T-helper 1 cell (primary cell): ENCODE measurements at places on chromosomes 3 and 15.

GRCh38 chr15:94395640-94396039 lies 164.3 kb downstream of the MCTP2 start:
- no peak for DNase-seq

DNA sequence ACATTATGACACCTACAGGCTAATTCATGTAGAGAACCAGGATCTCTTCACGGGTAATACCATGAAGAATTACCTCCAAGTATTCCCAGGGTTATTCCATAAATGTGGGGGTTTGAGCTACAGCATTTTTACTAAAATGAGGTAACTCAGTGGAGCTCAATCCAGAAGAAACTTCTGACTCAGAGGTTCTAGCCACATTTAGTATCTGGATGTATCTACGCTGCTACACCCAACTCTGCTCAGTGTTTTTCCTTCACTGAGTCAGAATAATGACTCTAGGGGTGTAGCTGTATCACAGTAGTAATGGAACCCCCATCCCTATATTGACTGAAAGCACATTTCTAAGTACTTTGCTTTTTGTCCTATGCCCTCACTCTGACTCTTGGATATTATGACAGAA lies 52.4 kb downstream of the COPS2 start:
- DNase-seq, result no peak

DNA sequence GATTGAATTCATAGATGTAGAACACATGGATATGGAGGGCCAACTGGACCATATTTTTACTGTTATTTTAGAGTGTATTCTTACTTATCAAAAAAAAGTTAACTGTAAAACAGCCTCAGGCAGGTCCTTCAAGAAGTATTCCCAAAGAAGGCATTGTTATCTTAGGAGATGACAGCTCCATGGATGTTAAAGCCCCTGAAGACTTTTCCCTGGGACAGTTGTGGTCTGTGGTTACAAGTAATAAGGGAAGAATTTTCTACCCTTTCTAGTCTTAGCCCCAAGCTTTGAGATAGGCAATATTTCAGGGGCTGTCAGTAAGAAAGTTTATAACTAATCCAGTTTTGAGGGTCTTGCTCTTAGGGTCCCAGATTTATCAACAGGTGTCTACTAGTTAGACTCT lies 62.5 kb downstream of the LRRC49 start:
- DNase-seq, result no peak

GRCh38 chr3:30286007-30286669 lies 320.3 kb upstream of the TGFBR2 start:
- DNase-seq, result no peak

DNA sequence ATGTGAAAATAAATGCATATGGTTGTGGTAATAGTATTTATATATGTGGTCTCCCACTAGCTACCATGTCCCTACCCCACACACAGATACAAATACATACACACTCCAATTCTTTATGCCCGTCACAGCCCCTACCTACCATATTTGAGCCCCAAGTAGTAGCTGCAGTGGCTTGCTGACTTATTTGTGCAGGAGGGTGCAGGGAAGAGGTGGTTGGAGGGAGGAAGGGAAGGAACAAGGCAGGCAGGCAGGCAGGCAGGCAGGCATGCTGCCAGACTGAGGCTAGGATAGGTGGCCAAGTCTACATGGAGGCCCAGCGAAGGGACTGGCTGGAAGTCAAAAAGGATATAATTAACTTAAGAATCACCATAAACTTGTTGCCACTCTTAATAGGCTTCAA lies 82.9 kb downstream of the SCN11A start:
- DNase-seq, result no peak

DNA sequence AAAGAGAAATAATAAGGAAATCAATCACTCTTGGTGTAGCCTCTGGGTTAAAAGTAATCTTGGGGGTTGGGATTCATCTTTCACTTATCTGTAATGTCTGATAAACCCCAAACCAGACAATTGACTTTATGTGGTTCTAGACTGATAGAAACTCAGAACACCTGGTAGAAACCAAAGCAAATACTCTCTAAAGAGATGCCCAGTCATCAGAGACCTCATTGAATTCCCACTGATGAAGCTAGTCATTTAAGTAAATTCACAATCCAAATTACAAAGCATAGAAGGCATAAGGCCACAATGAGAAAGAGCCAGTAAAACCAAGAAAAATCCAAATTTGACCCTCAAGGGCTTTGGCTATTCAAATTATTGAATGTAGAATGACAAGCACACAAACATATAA lies 250.6 kb downstream of the MBNL1 start:
- DNase-seq, result no peak

- no peak for DNase-seq
These were observed 196.8 kb downstream of the PLCL2 start for GRCh38 chr3:17081520-17081919.
